ENCODE measurements at places on chromosomes 1 and 21.

GRCh38 chr1:20740781-20741180 lies 8.3 kb upstream of the SH2D5 start:
- DNase-seq, result no peak

- DNase-seq, result no peak
Observed at GRCh38 chr1:169634877-169635276, 5.0 kb upstream of the SELP start.

GRCh38 chr1:169495916-169496315 lies 10.2 kb upstream of the SLC19A2 start:
- no peak for DNase-seq

GRCh38 chr1:28370239-28371009 lies 884 bp downstream of the PHACTR4 start:
- no peak for DNase-seq

DNA sequence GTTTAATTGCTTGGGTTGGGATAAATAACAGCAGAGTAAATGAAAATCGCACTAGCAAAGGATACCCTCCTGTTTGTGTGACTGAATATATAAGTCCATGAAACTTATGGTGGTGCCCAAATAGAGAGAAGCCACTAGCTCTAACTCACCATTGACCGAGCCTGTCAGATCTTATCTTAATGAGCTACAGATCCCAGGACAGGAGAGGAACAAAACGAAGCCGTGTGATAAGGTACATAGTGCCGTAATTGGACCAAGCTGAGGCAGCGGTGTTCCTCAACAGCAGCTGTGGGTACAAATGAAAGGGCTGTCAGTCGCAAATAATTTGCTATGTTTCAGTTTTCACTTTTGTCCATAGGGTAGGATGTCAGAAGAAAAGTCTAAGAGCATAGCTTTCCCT lies 276.1 kb downstream of the PTBP2 start:
- DNase-seq, result no peak

GRCh38 chr21:26513212-26513611 lies 59.9 kb downstream of the CYYR1 start:
- DNase-seq, result no peak

DNA sequence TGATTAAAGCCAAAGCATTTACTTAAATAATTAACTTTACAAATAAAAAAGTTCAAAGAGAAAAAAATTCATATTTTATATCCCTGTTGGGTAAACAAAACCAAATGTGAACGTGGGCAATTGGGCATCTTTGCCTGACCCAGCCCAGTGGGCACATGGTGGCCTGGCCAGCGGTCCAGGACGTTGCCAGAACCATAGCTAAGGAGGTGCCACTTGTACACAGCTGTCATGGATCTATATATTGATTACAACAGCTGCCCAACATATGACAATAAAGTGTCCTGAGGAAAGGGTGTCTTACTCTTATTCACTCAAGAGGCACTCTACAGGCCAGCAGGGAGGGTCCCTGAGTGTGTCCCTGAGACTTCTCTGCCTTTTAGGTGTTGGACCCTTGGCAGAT lies 78.5 kb downstream of the BCAR3 start:
- DNase-seq, result no peak

DNA sequence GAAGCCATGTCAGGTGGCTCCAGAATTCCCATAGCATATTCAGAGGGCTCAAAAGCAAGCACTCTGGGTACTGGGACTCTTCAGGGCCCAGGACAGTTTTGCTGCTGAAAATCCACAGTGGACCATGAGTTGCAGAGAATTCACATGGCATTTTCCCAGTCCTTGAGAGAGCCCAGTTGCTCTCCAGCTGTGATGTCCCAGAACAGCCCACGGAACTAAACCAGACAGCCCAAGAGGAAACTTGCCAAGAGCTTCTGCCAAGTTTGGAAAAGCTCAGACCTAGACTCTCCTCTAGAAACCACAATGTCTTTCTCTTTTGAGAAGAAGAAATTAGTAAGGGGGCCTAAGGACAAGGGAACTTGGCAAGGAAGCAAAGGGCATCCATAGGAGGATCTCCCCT lies 69.4 kb downstream of the RGS2 start:
- no peak for DNase-seq

DNA sequence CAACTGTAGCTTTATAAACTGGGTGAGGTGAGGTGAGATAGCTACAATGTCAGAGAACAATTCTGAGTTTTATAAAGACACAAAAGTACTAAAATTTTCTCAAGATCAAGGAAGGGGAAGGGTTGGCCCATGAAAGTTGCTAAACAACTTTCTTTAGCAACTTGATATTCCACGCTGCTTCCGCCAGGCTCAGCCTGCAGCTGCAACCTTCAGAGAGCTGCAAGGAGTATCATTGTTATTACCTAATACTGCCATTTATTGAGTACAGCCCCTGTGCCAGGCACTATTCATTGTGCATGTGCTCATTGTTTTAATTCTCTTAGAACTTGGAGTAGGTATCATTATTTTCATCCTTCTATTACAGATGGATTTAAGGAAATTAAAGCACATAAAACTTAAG lies 34.1 kb upstream of the SUCO start:
- no peak for DNase-seq

GRCh38 chr1:62113507-62113906 lies 81.1 kb upstream of the L1TD1 start:
- no peak for DNase-seq

- DNase-seq, result peak; percentile 87
Observed at GRCh38 chr1:153626904-153627714, at the start of gene S100A13. Gene S100A13, minus strand, starts transcription at chr1:153627505. Its CDS starts 1,033 bp downstream, at chr1:153626472.

- no peak for DNase-seq
Observed at GRCh38 chr1:198333744-198334143, 176.9 kb downstream of the NEK7 start.

DNA sequence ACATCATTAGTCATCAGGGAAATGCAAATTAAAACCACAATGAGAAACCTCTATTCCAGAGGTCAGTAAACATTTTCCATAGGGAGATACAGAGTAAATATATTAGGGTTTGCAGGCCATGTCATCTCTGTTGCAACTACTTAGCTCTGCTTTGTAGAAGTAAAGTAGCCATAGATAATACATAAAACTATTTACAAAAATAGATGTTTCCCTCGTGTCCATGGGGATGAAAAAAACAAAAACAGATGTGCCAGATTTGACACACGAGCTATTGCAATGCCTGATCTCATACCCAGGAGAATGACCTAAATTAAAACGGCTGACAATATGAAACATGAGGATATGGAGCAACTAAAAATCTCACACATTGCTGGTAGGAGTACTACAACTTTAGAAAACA lies 17.3 kb downstream of the LTN1 start:
- no peak for DNase-seq

GRCh38 chr1:203273869-203274602 lies 31.3 kb upstream of the BTG2 start:
- DNase-seq, result no peak

GRCh38 chr1:113686891-113687618 lies 72.2 kb downstream of the PHTF1 start:
- no peak for DNase-seq

DNA sequence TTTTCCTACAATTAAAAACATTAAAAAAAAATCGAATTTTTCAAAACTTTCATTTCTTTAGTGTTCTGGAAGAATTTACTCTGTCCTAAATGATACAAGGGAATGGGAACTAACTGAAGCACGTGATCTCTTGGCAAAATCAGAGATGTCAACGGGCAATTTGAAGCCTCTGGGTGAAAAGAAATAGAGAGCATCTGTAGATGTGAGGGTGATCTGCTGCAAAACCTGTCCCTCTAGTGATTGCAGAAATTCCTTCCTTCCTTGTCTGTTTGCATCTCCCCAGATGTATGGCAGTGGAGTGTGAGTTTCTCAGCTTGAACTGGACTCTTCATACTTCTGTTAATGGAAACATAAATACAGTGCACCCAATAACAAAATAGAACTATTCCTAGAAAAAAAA lies 100.5 kb upstream of the S1PR1 start:
- no peak for DNase-seq

DNA sequence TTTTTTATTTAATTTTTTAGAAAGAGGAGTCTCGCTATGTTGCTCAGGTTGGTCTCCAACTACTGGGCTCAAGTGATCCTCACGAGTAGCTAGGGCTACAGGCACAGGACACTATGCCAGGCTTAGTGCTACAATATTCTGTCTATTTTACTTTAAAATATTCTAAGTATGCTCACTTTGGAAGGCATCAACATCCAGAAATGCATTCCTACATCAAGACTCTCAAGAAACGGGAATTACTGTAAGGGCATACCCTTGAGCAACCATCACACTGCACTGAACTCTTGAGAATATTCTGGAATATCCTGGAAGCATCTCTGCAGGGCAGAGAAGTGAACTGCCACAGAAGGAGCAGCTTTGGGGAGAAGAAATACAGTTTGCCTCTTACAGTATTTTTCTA lies 565 bp upstream of the DMRTB1 start:
- DNase-seq, result no peak

DNA sequence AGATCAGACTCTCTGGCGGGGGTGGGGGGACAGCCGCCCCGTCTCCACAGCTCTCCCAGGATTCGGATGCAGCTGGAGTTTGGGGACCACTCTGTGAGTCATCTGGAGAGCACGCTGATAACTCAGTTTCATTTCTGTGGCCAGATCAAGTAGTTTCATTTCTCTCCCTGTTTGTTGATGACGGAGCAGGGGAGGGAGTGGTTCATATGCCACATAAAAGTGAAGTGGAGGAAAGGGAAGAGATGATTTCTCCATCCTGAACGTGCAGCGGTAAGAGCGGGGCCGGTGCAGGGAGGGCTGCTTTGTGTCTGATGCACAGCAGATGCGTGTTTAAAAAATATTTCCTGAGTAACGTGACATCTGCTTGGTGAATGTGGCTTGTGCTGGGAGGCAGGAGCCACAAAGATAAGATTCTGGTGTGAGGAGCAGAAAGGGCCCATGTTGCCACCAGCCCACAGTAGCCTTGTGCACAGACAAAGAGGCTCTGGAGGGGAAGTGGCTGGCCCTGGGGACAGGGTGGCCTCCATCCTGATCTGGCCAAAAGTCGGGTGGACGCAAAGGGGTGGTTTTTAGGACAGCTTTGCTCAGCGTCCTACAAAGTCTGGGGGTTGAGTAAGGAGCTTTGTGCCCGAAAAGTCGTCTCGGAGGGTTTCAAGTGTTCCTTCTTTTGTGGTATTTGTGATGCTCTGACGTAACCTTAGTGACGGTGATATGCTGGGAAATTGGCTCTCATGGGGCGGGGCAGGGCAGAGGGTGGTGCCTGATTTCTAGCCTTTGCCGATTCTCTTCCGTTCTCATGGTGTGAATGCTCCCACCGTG lies at the start of gene MX2:
MX2 (plus strand) TSS at position 242 of the 819 bp plus-strand sequence. CDS start 14,880 bp downstream, outside the sequence.
- DNase-seq, result no peak

DNA sequence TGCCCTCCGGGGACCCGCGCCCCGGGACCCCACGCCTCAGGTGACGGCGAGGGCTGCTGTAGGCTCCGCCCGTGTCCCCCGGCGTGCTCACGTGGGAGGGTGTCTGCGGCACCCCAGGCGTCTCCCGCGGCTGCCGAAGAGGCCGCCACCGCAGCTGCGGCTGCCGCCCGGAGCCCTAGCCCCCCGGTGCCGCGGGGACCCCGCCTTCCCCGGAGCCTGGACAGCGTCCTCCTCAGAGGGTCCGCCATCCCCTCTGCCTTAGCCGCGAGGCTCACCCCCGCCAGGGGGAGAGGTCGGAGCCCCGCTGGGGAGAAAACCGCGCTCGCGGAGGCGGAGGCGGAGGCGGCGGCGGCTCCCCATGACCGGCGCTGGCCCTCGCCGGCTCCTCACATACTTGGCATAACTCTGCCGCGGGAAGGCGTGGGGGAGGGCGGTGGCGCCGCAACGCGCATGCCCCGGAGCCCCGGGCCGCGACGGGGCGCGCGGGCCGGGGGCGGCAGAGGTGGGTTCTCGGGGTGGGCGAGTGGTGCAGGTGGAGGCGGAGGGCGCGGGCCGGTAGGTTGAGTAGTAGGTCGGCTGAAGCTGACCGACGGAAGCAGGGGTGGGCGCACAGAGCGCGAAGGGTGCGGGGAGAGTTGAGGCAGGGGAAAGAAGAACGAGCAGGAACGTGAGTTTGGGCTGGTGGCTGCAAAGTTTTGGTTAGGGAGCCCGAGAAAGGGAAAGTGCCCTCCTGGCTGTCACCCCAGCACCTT lies 700 bp upstream of the SYDE2 start:
- no peak for DNase-seq

- DNase-seq, result no peak
Observed at GRCh38 chr1:208211921-208212843, 32.0 kb downstream of the PLXNA2 start.

GRCh38 chr21:41326414-41327080 lies 9.9 kb downstream of the FAM3B start:
- no peak for DNase-seq
